ENCODE measurements at places on chromosomes 16 and 17.

GRCh38 chr17:76726776-76727718 lies at the start of gene METTL23:
METTL23 (plus strand) TSS chr17:76726839; CDS start chr17:76729711, 2,872 bp downstream.
- peak; percentile 83 for DNase-seq

GRCh38 chr16:27486344-27486743 lies 63.4 kb downstream of the GTF3C1 start:
- no peak for DNase-seq

DNA sequence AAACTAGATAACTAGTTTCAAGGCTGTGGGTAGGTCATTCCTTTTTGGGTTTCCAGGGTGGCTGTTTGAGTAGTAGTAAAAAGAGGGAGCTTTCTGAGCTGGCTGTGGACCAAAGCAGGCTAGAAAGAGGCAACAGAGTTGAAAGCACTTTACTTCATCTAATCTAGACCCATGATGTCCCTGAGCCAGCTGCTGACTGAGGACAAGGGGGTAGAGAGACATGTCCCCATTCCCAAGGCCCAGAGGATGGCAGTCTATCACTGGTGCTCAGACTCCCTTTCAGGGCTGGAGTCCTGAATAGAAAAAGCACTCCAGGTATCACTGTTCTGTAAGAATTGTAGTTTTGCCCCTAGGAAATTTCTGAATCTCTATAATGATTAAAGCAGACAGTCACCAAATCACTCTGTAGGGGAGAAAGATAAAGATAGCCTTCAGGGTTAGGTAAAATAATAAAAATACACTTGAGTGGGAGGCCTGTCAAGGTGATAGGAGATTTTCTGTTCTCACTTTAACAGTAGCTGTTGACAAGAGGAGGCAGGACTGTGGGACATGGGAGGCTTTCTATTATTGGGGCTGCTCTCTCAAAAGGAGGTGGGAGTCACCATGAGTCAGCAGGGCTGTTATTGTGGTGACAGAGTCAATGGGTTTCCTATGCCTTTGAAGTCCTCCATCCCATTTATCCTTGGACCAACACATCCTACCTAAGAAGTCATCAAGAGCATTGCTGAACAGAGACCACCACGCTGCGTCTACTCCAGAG lies 190.2 kb upstream of the MPHOSPH6 start:
- DNase-seq: no peak

- no peak for DNase-seq
Observed at GRCh38 chr17:66593116-66593515, 241.8 kb upstream of the CACNG5 start.

- DNase-seq: no peak
Observed at GRCh38 chr17:73133911-73134649, 30.7 kb upstream of the SSTR2 start.

GRCh38 chr17:8830141-8830540 lies 31.0 kb upstream of the MFSD6L start:
- no peak for DNase-seq
